RPMI7951 (cell line): ENCODE measurements at places on chromosomes 7 and 10.

DNA sequence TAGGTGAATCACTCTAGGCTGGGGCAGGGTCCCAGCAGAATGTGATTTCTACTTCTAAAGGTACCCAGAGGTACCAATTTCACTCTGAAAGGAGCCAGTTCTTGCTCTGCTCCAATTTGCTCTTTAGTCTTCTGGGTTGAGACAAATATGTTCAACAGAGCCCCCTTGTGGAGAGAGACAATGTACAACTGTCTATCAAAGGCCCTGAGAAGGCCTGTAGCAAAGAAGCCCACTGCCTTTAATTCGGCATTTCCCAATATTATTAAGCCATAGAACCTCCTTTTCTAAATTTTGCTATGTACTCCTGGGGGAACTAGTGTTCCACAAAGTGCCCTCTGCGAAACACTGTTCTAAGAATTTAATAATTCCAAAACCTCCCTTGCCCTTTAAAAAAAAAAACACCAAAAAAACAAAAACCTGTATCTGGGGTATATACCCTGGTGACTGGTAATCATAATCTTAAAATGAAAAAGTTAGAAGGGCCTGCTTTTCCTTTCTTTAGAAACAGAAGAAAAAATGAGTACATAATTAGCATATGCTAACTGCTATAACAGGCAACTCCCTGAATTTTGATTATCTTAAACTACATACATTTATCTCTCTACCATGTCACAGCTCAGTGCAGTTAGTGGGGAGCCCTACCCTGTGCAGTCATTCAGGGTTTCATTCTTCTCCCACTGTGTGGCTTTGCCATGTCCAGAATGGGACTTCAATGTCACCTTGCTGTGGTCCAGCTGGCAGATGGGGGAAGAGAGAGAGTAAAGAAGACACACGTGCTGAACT lies 160.9 kb upstream of the BMPER start:
- DNase-seq: peak; percentile 63

DNA sequence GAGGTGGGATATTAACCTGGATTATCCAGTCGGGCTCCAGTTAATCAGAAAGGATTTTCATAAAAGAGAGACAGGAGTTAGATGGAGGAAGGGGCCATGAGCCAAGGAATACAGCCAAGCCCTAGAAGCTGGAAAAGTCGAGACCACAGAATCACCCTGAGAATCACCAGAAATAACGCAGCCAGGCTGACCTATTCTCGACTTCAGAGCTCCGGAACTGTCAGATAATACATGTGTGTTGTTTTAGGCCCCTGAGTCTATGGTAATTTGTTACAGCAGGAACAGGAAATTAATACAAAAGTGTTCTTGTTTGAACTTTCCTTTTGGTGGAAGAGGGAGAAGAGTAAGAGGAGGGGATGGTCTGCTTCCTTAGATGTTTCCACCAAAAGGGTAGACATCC lies 208.1 kb downstream of the JCAD start:
- DNase-seq: no peak

GRCh38 chr10:33330543-33331378 lies 3.7 kb downstream of the NRP1 start:
- DNase-seq: peak; percentile 89

GRCh38 chr7:47548546-47548945 lies 33.4 kb downstream of the TNS3 start:
- no peak for DNase-seq

- DNase-seq: no peak
Observed at GRCh38 chr10:28320090-28320489, 17.2 kb upstream of the MPP7 start.

DNA sequence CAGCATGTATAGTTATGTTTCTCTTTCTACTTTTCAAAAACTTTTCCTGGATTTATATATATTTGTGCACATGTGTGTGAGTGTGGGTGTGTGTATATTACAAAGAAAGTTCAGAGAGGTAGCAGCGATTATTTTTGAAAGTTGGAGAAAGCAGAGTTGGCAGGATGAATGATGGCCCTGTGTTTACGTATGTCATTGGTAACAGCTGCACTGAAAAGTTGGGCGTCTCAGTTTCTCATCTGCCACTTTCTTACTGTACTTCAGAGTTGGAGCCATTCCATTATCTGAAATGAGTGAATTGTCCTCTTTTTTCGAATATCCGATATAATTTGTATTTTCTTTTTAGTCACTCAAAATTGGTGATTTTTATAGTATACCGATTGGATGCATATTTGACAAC lies 172.2 kb downstream of the CDK14 start:
- no peak for DNase-seq

DNA sequence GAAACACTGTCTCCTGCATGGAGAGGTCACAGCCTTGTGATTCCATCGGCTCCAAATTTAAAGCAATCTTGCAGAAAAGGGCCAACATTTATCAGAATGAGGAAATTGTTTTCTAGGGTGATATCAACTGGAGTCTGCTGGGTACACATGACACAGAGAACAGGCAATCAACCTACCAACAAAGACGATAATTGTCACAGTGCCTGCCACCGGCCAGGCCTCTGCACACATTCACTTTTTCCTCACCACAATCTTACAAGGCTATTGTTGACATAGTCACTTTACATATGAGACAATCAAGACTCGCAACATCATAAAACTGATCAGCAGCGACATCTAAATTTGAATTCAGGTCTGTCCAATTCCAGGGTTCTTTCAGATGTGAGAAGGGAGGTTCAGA lies 189.4 kb downstream of the KCNMA1 start:
- DNase-seq: no peak

GRCh38 chr10:112124866-112125265 lies 58.7 kb downstream of the GPAM start:
- DNase-seq: no peak

DNA sequence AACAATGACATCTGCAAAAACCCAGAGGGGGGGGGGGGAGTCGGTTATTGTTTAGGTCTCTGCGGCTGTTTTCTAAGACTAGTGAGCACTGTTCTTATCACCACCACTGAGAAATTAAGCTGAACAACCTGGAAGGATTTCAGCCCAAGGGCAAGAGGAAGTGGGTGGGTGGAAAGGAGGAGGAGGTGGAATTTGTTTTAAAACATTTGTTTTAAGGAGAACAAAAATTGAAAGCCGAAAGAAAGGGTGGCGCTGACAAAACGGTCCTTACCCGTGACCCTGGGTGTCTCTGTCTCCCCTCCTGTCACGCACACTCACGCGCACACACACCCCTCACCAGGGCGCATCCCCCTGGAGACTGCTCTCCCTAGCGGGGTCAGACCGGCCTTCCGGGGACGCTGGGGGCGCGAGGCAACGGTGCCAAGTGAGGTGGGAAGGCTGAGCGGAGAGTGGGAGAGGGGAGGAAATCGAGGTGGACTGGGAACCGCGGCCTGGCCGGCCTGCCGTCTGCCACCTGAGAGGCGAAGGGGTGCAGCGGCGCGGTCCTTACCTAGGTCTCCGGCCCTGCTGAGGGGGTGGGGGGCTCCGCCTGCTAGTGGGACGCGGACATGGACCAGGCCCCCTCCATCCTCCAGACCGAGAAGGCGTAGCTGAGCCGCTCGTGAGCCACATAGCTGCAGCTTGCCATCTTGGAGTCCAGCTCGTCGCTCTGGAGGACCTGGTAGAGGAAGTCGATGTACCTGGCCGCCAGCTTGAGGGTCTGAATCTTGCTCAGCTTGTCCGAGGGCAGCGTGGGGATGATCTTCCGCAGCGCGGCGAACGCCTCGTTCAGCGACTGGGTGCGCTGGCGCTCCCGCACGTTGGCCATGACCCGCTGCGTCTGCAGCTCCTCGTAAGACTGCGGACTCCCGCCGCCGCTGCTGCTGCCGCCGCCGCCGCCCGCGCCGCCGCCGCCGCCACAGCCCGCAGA lies 1.0 kb downstream of the TWIST1 start:
- DNase-seq: peak; percentile 70

- DNase-seq: no peak
Observed at GRCh38 chr7:67547183-67547907, 550.7 kb downstream of the TYW1 start.

GRCh38 chr7:123747620-123748141 lies 1.1 kb downstream of the WASL start:
- peak; percentile 86 for DNase-seq

DNA sequence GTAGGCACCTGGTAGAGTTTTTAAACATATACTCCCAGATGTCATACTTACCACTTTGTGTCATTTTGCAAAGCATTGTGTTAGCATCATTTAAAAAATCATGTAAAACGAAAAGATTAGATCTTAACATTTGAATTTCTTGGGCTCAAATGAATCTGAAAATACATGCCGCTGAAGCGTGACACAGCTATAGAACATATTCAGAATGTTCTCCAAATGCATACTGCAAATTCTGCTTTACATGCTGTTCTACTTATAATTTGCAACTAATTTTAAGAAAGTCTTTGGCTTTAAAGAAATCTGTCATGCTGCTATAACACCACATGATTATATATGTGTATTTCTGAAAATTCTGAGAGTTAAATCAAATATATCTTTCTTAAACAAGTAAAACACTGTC lies 109.2 kb upstream of the CAV2 start:
- no peak for DNase-seq

- DNase-seq: no peak
Observed at GRCh38 chr10:116636976-116637375, 16.2 kb downstream of the PNLIPRP2 start.

DNA sequence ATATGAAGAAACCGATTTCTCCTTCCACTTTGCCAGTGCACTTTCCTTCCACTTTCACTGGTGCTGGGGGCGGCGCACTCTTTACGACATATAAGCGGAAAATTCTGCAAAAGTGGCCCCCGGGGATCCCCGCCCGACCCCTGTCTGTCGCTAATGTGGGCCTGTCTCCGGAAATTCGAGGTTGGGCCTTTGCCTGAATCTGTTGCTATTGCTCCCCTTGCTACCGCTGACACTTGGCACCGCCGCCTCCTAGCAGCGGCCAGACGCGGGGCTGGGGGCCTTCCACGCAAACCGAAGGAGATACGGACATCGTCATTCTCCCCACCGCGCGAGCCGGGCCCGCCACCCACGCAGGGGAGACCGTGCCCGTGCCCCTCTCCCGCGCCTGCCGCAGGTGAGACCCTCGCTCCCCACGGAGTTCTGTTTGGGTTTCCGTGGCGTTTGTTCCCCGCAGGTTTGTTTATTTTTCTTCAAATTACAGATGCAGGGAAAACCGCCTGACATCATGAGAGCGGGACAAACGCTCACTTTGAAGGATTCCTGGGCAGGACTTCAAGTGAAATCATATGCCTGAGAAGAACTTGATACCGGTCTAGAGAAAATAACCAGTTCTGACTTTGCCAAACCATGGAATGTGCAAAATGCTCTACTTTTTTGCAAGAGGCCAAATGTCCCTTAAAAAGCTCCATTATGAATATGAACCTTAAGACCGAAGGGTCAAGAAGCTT lies 5.0 kb downstream of the TWIST1 start:
- no peak for DNase-seq

DNA sequence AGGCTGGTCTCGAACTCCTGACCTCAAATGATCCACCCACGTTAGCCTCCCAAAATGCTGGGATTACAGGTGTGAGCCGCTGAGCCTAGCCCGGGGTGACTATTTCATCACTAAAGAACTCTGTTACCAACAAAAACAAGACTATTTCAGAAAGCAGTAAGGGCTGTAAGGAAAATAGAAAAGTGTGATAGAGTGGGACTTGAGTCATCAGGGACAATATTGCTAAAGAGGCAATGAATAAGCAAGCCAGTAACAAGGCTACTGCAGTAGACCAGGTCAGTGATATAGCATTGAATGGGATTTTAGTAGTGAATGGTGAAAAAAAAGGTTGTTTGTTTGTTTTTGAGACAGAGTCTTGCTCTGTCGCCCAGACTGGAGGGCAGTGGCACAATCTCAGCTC lies 51.7 kb downstream of the SVOPL start:
- DNase-seq: no peak

DNA sequence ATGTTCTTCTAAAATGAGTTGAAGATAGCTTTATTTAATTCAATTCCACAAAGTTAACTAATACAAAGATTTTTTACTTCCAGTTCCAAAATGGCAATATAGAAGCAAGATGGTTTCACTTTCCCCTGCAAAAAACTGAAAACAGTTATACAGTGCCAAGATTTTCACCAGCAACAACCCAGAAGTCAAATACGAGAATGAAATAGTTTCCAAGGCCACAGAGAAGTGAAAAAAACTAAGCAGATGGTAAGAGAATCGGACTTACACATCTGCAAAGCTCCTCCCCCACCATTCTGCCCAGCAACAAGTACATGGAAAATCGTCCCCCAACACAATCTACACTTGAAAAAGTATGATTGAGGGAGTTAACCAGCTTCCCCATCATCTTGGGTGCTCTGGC lies 30.3 kb upstream of the KEL start:
- DNase-seq: peak; percentile 39

- peak; percentile 26 for DNase-seq
Observed at GRCh38 chr7:143305423-143306070, 10.4 kb upstream of the CLCN1 start.
